ENCODE measurements at places on chromosomes 1 and 21. TPM values are rescaled to one million over a fixed set of nuclear protein-coding genes. Genes with fewer than 3 reads are reported as not detected.

DNA sequence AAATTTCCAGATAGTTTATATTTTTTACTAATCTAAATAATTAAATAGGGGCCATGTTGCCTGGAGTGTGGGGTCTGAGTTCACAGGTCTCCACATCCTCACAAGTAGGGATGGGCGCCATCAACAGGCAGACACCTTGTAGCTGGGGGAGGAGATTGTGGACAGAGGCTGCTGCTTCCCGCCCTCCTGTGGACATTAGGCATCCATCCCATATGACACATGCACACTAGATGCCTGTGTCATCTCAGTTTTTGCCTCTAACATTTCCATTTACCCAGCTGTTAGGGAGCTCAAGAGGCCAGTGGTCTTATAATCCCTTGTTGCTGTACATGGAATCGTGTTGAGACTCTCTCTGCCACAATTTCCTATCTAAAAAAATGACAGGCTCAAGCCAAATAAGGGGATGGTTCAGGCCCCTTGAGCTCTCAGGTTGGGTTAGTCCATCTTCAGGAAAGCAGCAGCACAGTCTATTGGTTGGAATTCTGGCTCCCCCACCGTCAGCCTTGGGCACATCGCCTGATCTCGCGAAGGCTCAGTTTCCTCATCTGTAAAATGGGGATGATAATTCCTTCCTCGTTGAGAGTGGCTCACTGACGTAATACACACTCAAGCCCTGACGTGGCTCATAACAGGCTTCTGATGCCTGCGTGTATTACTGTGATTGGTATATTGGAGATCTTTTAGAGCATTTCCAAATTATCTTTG lies 13.6 kb downstream of the LHX4 start:
- peak; percentile 45 for DNase-seq

DNA sequence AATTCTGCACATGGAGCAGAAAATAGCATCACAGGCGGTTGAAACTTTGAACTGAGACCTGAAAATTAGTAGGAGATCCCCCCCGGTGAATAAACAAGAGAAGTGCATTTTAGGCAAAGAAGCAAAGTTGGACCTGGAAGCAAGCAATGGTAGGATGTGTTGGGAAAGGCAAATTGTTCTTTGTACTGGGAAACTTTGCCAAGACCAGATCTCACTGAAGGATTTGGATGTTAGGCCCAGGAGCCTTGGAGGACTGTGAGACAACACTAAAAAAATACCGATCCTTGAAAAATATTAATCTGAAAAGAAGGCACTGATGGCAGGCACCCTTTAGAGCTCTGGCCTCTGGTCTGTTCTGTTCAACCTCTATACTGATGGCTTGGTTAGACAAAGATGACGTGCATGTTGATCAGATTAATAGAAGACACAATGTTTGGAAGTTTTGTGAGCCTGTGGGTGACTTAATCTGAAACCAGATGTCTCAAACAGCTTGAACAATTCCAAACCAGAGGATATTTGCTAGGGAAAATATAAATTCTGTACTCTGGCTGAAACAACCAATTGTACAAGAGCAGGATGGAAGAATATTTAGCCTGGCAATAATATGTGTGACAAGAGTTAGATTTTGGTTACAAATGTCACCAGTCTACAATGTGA lies 108.4 kb downstream of the ROR1 start:
- no peak for DNase-seq

GRCh38 chr1:222732216-222733159 lies 4.5 kb upstream of the FAM177B start:
- no peak for DNase-seq

DNA sequence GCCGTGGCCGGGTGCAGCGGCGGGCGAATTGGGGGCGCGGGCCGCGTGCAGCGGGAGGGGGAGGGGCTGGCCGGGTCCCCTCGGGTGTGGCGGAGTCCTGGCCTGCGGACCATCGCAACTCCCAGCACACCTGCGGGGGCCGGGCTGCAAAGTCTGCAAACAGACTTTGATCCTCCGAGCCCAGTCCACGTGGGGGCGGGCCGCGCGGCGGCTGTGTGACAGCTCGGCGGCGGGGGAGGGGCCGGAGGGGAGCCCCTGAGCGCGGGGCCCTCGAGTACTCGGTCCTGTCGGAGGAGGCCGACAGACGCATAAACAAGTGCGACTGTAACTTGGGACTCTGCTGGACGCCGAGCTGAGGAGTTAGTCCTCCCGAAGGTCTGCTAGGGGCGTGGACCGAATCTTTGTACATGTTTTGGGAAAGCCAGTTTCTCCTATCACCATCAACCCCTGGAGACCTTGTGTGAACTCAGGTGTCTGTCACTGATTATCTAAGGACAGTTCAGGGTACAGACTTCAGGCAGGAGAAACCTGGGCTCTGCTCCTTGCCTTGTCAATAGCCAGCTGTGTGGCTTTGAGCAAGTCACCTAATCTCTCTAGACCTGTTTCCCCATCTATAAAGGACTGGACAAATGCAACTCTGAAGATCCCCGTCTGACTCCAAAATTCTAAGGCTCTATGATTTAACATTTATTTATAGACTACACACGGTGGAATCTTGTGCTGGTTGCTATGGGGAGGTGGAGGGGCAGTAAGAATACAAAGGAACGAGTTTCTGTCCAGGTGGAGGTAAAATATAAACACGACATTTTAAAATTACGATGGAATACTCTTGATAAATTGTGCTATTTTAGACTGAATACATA lies 710 bp upstream of the SLC30A1 start:
- DNase-seq: peak; percentile 36

OLIG1 gene
- not detected for total RNA-seq

SLC6A9 gene
- 4.1 TPM for total RNA-seq

LCE1A gene
- total RNA-seq: not detected

- no peak for DNase-seq
Observed at GRCh38 chr1:54132495-54132894, 20.3 kb downstream of the CDCP2 start.

FAM177B gene
- total RNA-seq: not detected

GRCh38 chr1:182643699-182644098 lies 39.5 kb upstream of the RGS16 start:
- DNase-seq: no peak

DNA sequence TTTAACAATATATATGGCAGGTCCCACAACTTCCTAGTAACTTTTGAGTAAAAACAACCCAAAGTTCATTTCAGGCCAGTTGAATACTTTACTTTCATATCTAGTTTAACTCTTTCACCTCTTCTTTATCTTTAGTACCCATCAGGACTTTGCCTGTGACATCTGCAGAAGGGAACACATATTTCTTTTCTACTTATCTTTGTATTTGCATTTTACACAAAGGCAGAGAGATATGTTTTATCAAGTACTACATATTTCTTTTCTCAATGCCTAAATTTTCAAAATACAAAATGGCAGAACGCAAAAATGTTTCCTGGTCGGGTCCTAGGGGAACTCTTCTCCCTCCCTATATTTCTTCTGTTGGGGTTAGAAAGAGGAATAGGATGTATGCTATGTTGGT lies 6.8 kb upstream of the PTPRC start:
- no peak for DNase-seq

- peak; percentile 27 for DNase-seq
Observed at GRCh38 chr1:59903141-59903754, 23.3 kb downstream of the CYP2J2 start.

DNA sequence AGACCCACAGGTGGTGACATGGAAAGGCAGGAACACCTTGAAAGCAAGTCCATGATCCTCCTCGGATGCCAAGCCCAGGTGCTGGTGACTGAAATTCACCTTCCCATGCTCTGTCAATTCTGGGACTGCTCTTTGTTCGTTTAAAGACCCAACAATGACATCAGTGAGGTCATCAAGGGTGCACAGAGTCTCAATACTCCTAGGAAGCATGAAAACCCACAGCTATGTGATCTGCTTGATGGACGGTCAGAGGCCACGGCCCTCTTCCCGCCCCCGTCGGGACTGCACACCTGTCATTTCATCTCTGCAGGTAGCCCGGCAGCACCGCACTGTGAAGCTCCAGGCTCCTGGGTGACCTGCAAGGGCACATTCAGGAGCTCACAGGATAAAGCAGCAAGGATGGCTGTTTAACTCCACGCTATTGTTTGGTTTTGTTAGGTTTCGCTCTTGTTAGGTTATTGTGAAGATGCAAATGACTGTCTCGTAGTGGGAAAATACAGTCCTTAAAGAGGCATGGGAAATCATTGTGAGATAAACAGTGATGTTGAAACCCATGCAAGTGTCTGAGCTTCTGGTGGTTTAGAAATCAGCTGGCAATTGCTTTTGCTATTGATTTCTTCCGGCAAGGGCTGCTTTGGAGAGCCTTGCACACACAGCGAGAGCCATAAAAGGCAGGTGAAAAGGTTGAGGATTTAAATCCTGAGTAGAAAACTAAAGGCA lies 124.8 kb upstream of the AJAP1 start:
- no peak for DNase-seq

HRNR gene
- total RNA-seq: not detected

- no peak for DNase-seq
Observed at GRCh38 chr1:1099506-1100183, 16.2 kb downstream of the C1orf159 start.

C1QTNF12 gene
- total RNA-seq: 0.40 TPM

DNA sequence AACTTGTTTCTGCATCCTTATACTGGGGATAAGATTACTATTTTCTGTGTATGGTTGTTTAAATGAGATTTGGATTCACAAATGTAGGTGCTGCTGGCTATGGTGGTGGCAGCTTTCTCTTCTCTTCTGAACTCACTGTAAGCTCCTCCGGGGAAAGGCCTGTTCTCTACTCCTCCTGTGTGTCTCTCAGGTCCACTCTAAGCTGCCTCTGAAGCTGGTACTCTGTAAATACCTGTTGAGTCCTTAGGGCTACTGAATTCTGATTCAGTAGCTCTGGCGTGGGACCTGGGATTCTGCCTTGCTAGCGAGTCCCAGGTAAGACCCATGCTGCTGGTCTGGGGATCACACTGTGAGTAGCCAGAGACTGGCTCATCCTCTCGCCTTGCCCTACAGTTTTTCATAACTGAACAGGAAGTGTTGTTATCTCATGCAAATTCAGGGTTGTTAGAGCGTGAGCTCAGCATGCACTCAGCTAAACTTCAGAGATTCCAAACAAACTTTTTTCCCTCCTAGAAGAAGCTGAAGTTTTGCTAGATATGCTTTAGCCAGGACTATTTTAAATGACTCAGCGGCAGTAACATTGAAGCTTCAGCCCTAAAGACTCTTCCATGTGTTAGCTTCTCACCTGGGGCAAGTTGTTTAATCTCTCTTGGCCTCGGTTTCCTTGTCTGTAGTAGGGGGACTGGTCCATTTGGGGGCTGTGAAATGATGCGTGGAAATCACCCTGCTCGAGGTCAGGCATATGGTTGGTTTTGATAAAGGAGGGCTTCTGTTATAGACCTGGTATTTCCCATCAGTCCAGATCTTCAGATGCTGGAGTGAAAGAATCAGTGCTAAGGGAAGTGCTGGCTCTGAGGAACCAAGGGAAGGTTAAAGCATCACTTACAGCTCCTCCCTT lies 271.5 kb upstream of the TMEM51 start:
- DNase-seq: no peak

ACKR1 gene
- total RNA-seq: not detected

DNA sequence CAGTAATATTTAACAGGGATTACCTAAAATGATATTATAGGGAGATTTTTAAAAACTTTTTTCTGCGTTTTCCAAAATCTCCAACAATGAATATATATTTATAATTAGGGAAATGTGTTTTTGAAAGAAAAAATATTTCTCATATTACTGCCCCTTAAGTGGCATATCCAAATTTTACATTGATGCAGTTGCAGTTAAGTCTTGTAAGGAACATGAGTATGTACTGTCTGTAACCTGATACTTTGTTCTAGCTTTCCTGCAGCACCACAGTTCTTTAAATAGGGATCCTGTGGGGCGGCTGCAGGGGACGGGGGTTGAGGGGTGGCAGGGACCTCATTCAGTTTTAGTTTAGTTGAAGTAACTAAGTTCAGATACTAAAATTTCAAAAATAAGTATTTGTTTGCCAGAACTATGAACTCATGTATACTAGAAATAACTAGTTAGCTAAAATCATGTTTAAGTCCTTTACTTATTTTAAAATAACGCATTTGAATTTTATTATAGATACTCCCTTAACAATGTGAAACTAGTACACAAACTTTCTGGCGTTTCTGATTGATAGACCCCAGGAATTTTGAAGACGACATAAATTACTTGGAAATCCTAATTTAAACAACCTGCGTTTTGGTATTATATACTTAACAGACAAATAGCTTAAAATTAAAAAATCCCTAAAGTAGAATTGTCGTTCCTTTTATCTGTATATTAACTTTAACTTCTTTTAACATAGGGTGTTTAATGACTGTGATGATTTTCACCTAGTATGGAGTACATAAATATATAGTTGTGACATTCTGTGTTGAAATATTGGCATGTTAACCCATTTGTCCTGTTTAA lies 639 bp upstream of the DNAJB4 start:
- peak; percentile 89 for DNase-seq

- DNase-seq: peak; percentile 44
Observed at GRCh38 chr1:151594143-151594625, 17.7 kb upstream of the SNX27 start.

- DNase-seq: no peak
Observed at GRCh38 chr1:50332941-50333594, 90.2 kb downstream of the DMRTA2 start.

GRCh38 chr1:200243042-200243437 lies 166.8 kb downstream of the ZNF281 start:
- no peak for DNase-seq

ATP1A4 gene
- not detected for total RNA-seq

GRCh38 chr1:248821641-248822040 lies 4.1 kb downstream of the SH3BP5L start:
- no peak for DNase-seq

DNA sequence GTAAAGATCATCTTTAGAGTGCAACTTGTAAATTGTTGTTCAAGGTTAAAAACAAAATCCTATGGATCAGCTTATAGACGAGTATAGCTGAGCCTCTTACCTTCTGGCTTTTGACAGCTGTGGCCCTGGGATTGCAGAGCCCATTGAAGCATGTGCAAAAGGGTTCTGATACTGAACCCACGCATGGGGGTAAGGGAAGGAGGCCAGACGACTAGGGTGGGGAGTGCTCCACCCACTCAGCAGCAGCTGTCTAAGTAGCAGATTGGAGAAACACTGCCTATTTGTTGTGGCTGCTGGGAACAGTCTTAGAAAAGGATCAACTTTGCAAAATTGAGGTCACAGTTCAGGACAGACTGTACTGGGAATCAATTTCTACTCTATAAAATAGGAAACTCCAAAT lies 16.1 kb downstream of the CD101 start:
- DNase-seq: no peak

DNA sequence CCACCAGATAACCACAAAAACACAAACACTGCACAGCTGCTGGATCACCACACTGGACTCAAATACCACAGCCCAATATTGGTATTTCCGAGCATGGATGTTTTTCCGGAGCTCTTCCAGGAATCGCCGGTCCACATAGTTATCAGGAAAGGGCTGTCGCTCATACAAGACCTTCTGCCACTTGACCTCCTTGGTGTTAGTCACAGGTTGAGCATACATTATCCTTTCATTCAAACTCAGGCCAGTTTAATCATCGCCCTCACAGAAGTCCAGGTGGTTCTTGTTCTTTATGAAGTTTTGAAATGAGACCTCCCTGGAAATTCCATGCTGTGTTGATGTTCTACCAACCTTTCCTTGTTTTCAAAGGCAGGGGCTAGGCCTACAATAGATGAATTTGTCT lies 1.5 kb downstream of the PIGC start:
- DNase-seq: no peak

KCNJ9 gene
- not detected for total RNA-seq

MYOG gene
- not detected for total RNA-seq

Data from HT1080 (cell line).